Activated naive CD4-positive, alpha-beta T cell treated with anti-CD3 and anti-CD28 coated beads, Interleukin-2, amount 50 U/mL, for 72 hours (primary cell): ENCODE measurements at places on chromosomes 11 and 22. TPM values are rescaled to one million over a fixed set of nuclear protein-coding genes. Genes with fewer than 3 reads are reported as not detected.

Gene PCSK7
- total RNA-seq = 126 TPM

Gene F2
- not detected for total RNA-seq

Gene XKR3
- total RNA-seq = not detected

Gene PDGFB
- 0.46 TPM for total RNA-seq

Gene INPP5J
- 0.43 TPM for total RNA-seq

Gene KRTAP5-10
- total RNA-seq = not detected

Gene MMP12
- not detected for total RNA-seq

Gene RASSF10
- total RNA-seq = not detected

Gene FAM227A
- total RNA-seq = 0.37 TPM

Gene ASPHD2
- 3.5 TPM for total RNA-seq

Gene OR51I1
- not detected for total RNA-seq

Gene SUSD2
- 1.6 TPM for total RNA-seq

Gene DAGLA
- total RNA-seq = 0.19 TPM

- no peak for DNase-seq
Observed at GRCh38 chr22:50310031-50310722, 2.7 kb upstream of the PLXNB2 start.

DNA sequence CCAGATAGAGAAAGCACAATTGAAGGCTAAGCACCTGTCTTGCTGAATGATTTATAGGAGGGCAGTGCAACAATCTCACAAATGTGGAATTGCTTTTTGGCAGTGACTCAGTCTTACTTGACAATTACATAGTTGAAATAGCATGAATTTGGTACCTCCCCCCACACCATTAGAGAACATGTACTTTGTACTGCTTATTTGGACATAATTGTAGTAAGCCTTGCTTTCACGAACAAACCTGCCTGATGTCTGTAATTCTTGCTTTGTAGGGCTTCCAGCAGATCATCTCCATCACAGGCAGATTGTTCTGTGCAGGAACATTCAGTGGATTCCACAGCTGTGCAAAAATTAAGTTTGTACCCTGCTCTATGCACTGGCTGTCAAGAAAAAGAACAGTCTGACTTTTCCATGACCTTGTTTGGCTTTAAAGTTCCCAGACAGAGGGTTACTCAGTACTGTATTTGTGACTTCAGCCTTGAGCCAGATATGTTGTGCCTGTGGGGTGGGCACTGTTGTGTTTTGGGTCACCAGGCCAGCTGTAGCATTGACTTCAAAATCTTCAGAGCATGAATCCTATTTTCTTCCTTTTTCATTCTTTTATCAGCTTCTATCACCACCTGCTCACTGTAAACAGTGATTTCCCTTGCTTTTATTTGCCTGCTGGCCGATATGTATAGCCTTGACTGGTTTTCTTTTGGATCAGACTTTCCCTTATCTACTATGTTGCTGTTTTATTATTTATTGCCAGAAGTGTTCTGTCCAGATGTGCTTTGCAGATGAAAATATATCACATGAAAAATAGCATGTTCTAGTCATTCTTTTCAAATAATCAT is 941.0 kb upstream of the CHORDC1 start:
- no peak for DNase-seq

- no peak for DNase-seq
Observed at GRCh38 chr11:80118073-80118472, 677.2 kb upstream of the TENM4 start.

- no peak for DNase-seq
Observed at GRCh38 chr11:10603721-10604297, 35.3 kb upstream of the LYVE1 start.

GRCh38 chr11:43580735-43581369 is 99.7 kb upstream of the HSD17B12 start:
- no peak for DNase-seq

GRCh38 chr11:19811380-19811779 is 98.7 kb downstream of the NAV2 start:
- no peak for DNase-seq

GRCh38 chr11:31800398-31801265 is 10.5 kb downstream of the PAX6 start:
- no peak for DNase-seq

DNA sequence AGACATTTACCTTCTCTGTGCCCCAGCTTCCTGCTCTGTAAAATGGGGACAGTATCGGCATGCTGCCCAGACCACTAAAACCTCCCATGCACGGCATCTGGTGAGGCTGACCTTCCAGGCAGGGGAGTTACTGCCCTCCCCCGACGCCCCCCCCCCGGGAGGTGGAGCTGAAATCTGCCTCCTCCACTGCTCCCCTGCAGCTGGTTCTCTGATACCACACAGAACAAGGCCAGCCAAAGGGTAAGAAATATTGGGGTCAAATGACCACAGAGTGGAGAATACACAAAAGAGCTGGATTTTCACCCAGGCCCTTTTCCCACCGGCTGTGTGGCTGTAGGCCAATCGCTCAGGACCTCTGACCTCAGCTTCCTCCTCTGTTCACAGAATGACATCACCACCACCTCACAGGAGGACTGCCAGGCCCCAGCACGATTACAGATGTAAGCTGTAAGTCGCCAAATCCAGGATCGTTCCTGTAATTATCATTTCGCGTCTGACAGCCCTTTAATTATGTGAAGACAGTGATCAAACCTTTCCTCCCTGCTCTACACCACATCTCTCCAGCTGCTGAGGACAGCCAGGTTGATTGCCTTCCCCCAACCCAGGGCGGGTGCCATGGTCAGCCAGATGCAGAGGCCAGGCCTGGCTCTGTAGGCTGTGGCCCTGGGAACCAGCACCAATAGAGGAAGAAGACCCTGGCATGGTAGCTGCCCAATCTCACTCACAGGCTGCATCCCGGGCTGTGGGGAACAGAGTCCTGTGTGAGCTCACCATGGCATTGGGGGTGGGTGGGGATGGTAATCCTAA is 35.7 kb upstream of the KLHL35 start:
- no peak for DNase-seq

DNA sequence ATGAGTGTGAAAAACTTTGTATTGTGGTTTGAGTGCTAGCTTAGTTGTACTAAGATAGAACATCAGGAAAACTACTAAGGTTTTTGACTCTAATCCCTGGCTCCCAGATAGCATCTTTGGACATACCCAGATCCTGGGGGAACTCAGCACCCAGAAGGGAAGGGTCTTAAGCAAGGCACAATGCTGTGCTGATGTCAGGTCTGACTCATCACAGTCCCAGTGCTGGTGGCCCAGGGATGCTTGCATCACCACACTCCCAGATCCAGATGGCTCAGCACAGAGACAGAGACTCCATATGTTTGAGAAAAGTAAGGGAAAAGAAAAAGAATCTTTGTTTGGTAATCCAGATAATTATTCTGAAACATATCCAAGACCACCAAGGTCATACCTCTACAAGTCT is 18.3 kb upstream of the OR56A3 start:
- no peak for DNase-seq

GRCh38 chr22:20237480-20238440 is 30.4 kb downstream of the RTN4R start:
- DNase-seq = no peak

GRCh38 chr11:124402326-124402922 is 3.6 kb upstream of the OR8B3 start:
- peak; percentile 70 for DNase-seq

GRCh38 chr11:125441648-125442410 is 54.2 kb downstream of the FEZ1 start:
- no peak for DNase-seq

DNA sequence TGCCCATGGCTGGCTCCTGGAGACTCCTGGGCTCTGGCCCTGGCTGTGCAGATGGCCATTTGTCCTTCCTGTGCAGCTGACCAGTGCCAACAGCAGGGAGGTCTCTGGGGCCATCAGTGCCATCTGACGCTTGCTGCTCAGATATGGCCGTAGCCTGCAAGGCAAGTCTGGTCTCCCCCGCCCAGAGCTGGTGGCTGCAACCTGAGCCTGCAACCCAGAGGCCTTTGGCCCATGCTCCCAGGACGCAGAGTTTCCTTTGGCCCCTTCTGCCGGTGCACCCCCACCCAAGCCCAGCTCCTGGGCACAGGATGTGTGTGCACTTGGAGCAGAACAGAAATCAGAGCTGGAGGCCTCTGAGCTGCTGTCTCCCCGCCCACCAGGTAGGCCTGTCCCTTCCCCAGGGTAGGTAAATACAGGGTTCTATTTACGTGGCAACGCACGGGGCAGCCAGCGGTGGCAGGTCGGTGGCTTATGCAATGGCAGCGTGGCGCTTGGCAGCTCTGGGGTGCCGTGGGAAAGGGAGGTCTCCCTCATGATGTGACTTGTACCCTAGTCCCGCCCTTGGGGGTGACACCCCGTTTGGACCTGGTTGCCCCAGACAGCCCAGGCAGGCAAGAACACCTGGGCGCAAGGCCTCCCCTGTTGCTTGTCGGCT is 21.0 kb upstream of the MYEOV start:
- no peak for DNase-seq

- no peak for DNase-seq
Observed at GRCh38 chr22:42072606-42073330, 1.3 kb upstream of the PHETA2 start.

DNA sequence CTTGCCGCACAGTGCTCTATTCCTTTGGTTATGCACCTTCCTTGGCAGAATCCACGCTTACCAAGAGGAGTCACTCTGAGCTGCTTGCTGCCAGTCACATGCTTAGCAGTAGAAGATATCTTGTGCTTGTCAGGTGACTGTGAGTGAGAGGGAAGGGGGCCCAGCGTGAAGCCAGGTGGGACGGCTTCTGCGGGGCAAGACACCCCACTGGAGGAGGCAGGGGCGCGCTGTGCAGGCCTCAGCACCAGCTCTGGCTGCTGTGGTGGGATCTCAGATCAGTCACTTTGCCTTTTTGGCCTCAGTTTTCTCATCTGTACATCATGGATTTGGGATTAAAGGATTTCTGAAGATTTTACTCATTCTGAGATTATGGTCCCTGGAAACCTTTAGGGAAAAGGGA is 63.9 kb upstream of the B3GAT1 start:
- DNase-seq = no peak

GRCh38 chr11:96112192-96113128 is 188.6 kb upstream of the MTMR2 start:
- DNase-seq = no peak

GRCh38 chr11:45089676-45090499 is 56.6 kb upstream of the PRDM11 start:
- no peak for DNase-seq

DNA sequence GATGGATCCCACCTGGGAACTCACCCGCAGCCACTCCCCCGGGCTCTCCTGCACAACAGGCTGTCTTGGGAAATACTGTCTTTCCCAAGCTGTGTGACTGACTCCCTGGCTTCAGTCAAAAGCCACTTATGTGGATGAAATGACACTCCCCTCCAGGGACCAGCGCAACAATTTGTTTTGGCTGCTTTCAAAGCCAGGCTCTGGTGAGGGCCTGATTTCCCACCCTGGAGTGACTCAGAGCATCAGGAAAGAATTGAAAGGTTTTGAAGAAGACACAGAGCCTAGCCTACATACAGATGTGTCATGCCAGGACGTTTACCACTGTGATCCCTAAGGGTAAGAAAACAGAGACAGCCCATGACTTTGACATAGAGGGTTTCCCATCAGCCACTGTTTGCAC is 550.5 kb downstream of the MIAT start:
- no peak for DNase-seq

DNA sequence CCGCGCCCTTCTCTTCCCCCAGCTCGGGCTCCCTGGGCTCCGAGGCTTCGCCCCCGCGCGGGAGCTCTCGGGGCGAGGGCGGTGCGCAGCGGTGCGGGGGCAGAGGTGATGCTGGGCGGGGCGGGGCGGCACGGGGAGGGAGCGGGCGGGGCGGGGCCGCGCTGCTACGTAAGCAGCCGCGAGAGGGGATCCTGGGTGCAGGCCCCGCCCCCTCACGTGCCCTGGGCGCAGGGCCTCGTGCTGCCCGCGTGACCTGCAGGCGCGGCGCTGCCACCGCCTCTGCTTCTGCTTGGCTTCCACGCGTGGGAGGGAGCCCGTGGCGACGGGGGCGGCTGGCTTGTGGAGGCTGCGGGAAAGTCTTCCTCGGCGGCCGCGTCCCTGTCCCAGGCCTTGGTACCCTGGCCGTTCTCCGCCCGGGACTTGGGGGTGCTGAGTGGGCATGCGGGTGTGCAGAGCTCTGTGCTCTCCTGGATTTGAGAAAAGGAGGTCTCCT is 132.6 kb upstream of the HSD17B12 start:
- DNase-seq = no peak

GRCh38 chr11:72160319-72160718 is 24.8 kb downstream of the FOLR3 start:
- DNase-seq = no peak

GRCh38 chr22:33332538-33332937 is 274.4 kb upstream of the SYN3 start:
- DNase-seq = no peak

GRCh38 chr22:39558254-39558727 is 12.3 kb upstream of the CACNA1I start:
- DNase-seq = no peak

- no peak for DNase-seq
Observed at GRCh38 chr11:90661233-90661632, 438.4 kb upstream of the CHORDC1 start.

DNA sequence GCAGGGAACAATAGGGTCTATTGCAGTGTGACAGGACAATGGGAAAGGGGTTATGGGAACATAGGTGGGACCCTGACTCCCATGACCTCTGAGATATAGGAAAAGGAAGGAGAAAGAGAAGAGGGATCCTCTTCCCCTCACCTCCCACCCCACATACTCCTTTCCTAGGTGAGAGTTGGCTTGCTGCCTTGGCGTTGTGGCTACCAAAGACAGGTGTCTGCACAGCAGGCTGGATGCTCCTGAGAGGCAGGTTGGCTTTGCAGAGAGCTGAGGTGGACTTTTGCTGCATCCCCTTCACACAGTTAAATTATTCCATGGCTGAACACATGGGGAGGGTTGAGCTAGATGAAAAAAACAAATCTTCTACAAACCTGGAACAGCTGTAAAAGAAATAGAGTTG is 80.7 kb downstream of the SYT9 start:
- no peak for DNase-seq

DNA sequence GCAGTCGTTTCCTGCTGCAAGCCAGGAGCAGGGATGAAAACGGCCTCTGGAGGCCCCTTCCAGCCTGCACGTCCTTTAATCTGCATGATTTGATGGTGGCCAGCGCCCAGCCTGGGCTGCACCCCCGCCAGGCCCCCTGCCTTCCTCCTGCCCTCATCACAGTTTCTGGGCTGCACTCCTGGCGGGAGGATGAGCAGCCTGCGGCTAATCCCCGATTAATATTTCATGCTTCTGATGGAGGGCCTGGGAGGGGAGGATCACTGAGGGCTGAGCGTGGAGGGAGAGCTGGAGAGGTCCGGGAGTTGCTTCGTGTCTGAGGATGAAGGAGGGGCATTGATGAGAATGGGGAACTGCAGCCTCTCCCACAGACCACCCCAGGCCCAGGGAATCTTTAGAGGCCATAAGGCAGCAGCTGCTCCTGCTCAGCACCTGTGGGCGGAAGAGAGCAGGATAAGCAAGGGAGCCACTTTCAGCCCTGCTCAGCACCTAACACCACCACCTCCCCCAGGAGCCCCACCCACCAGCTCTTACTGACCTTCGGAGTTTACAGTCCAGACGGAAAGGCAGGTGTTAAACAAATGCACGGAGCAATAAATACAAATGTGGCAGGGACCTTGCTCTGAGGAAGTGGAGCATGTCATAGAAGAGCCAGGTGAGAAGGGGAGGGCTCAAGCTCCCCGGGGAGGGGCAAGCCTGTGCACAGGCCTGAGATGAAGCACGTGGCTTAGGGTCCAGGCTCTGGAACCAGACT is 135.0 kb upstream of the NECTIN1 start:
- no peak for DNase-seq
